Renal pelvis (tissue), 12 donors: ENCODE measurements at places on chromosomes 13 and 19. TPM values are rescaled to one million over a fixed set of nuclear protein-coding genes. Genes with fewer than 3 reads are reported as not detected.

NAA16 gene
- 24.0 TPM for polyA plus RNA-seq

MUC16 gene
- 0.01 TPM for polyA plus RNA-seq

CABP5 gene
- not detected for polyA plus RNA-seq

SIGLECL1 gene
- polyA plus RNA-seq = not detected

ZNF709 gene
- 7.5 TPM for polyA plus RNA-seq

DACT3 gene
- polyA plus RNA-seq = 28.5 TPM

CKM gene
- 0.22 TPM for polyA plus RNA-seq
